ENCODE measurements at places on chromosomes 7 and 10.

DNA sequence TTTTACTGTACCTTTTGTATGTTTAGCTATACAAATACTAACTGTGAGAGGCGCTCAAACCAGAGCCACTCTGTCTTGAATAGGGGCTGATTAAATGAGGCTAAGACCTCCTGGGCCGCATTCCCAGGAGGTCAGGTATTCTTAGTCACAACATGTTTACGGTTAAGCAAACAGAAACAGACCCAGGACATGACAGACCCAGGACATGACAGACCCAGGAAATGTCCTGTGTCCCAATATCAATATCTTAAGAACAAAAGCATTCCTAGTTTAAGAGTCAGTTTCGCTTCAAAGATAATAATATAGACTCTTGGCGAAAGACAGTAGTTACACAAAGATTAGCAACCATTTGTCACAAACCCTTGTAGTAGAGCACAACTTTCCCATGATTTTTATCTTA, 304.5 kb downstream of the CCSER2 start:
- DNase-seq, result no peak

- no peak for DNase-seq
Measured at GRCh38 chr10:103276896-103277712, at the start of gene INA. Gene INA (plus strand): TSS chr10:103277138. CDS start chr10:103277212, 74 bp downstream.

DNA sequence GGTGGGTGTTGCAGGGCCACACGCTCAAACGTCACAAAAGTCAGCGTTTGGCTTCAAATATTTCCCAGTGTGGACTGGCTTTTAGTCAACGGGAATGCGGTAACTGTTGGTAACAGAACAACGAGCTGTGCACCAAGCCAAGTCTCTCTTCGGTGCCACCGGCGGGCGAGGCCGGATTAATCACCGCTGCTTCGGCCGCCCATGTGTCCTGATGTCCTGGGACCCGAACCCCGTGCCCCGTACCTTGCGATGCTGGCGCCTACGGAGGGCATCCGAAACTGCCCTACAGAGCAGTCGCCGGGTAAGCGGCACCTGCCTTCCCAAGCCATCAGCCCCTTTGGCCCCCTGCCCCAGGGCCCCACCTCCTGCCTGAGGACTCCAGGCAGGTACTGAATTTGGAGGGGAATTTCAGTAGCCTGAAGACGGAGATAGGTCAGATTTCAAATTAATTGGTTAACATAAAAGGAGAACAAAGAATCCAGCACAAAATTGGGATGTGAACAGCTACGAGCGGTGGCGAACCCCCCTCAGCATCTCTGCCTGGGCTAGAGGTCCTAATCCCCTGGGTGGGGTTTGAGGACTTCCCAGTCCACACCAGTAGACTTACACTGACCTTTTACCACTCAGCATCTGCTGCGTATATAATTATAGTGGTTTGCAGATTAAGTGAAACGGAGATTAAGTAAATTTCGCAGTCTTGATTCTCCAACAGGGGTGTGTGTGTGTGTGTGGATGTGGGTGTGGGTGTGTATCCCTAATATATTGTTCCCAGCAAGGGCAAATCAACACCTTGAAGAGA, at the start of gene LRRC72:
LRRC72 (plus strand) TSS at position 84 of the 799 bp plus-strand sequence; CDS start at position 212, 128 bp downstream.
- DNase-seq, result no peak

DNA sequence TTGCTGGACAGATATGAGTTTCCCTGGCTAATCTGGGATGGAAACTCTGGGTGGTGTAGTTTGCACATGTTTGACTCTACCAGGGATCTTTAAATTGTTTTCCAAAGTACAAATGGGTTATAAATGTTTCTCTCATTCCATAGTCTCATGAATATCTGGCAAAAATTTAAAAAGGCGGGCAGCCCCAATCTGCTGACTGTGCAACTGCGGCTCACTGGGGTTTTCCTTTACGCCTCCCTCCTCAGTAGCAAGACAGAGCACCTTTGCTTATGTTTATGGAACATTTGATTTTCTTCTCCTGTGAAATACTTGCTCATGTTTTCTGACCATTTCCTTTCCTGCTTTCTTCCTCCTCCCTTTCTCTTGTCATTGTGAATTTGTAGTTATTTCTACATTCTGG, 105.0 kb downstream of the ADAM12 start:
- no peak for DNase-seq

DNA sequence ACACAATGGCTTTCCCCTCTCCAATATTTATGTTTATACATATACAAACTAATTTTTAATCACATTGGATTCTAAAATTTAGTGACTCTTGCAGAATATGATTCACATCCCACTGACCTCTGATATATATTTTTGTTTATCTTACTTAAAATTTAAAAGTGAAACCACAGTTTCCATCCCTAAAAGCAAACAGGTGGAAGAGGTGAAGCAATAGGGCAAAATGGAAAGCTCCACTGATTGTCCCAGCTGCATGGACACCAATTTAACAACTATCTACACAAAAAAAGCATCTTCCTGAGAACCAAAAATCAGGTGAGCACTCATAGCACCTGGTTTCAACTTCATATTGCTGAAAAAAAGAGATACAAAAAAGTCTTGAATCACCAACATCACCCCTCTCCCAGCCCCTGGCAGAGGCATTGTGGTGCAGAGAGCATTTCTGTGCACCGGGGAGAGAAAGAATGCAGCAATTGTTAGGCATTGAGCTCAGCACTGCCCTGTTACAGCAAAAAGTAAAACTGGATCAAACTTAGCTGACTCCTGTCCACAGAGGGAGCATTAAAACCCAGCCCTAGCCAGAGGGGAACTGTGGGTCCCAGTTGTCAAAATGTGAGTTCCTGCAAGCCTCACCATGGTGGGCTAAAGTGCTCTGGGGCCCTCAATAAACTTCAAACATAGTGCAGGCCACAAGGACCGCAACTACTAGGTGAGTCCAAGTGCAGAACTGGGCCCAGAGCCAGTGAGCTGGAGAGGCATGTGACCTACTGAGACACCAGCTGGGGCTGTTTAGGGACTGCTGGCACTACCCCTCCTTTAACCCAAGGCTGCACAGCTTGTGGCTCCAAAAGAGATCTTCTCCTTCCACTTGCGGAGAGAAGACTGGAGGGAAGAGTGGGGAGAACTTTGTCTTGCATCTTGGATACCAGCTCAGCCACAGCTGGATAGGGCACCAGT, 92.1 kb downstream of the SIRT1 start:
- DNase-seq, result no peak
